Activated T-helper 17 cell treated with anti-CD3 and anti-CD28 coated beads, Interleukin-2, amount 50 U/mL, for 72 hours (primary cell): ENCODE measurements at places on chromosomes 6 and 20.
A peak's percentile ranks its signal among the peaks of the same experiment; 100 is the strongest.

DNA sequence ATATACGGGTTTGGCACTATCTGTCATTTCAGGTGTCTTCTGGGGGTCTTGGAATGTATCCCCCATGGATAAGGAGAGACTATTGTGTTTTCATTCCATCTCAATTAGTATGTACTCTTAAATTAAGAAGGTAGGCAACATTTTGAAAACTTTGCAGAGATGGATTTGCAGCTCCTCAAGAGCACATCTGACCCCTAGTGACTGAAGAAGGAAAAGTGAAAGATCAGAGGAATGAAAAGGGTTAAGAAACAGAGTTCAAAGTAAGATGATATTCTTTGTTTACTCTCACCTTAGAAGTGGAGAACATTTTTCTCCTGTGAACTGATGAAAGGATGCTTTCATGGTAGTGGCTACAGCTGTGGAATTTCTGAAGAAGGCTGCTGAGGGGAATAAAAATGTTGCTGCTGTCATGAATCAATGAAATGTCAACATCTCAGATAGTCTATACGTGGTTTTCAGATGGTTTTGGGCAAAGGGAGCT, 41.5 kb downstream of the SH3BGRL2 start:
- ATAC-seq = no peak

- no peak for ATAC-seq
These were observed 71.0 kb upstream of the SLC22A16 start for GRCh38 chr6:110547266-110547964.

- no peak for ATAC-seq
These were observed 38.7 kb upstream of the SMIM28 start for GRCh38 chr6:138339024-138339423.

- ATAC-seq = no peak
These were observed 668.2 kb downstream of the DHX35 start for GRCh38 chr20:39630215-39630908.

DNA sequence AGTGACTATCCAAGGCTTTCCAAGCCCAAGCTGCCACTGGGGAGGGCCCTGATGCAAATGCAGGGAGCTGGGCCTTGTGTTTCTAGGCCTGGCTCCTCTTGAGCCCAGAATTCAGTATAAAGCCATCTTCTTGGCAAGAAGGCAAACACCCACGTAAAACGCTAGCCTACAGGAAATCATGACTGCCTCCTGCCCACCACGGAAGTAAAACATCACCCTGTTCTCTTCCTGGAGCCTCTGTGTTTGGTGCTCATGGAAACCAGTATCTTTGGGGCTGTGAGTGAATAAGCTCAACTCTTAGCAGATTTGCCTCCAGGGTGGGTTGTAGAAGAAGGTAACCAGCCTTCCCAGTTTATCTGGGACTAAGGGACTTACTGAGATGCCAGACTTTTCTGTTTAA, 271.0 kb downstream of the ZNF217 start:
- ATAC-seq = peak; percentile 75

- ATAC-seq = no peak
These were observed 69.0 kb upstream of the STXBP5 start for GRCh38 chr6:147135211-147135681.
